ENCODE measurements at places on chromosomes 12 and 14.

DNA sequence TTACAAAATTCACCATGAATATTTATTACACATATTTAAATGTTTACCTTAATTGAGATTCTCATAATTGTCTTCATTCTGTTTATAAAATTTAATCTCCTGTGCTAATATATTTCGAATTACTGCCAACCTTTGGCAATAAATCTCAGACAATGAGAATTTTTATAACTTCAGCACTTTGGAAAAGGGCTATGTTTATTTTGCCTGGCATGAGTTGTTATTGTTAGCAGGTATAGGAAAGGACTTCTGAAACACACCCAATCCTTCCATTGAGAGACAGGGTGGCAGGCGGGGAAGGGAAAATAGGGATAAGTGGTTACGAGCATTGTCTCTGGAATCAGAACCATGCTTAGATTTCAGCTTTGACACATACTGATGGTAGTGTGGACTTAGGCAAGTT lies 12.1 kb upstream of the MSRB3 start:
- no peak for DNase-seq

GRCh38 chr12:46473634-46474329 lies 101.2 kb upstream of the SLC38A2 start:
- DNase-seq: no peak

DNA sequence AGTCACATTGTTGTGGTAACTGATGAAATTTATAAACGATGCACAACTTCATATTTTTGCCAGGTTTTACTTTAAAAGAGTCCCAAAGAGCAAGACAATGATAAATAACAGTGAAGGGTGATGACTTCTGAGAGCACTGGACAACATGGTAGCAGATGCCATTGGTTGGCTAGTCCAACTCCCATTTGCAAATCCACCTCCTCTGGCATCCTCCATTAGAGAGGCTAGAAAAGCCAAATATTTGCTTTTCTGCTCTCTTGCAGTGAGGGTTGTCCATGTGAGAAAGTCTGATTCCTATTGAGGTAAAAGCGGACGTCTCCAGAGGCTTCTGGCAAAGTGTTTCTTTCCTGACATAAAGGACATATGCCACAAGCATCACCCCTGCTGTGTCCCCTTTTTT lies 89.6 kb upstream of the BMP4 start:
- no peak for DNase-seq

DNA sequence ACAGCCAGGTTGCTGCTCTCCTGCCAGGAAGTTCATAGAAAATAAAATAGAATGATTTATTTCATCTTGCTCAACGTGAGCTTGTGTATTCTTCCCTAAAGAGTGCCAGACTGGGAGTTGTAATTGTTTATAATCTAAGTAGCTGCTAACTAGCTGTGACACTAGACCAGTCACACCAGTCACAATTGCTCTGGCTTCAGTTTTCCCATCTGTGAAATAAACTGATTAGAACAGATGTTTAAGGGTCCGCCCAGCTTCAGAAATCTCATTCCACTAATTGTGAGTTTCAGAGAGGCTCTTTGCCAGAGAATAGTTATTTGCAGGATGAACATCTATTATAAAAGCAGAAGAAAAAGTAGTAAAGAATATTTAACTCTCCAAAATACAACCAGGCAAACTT lies 55.6 kb upstream of the ZDHHC17 start:
- no peak for DNase-seq

DNA sequence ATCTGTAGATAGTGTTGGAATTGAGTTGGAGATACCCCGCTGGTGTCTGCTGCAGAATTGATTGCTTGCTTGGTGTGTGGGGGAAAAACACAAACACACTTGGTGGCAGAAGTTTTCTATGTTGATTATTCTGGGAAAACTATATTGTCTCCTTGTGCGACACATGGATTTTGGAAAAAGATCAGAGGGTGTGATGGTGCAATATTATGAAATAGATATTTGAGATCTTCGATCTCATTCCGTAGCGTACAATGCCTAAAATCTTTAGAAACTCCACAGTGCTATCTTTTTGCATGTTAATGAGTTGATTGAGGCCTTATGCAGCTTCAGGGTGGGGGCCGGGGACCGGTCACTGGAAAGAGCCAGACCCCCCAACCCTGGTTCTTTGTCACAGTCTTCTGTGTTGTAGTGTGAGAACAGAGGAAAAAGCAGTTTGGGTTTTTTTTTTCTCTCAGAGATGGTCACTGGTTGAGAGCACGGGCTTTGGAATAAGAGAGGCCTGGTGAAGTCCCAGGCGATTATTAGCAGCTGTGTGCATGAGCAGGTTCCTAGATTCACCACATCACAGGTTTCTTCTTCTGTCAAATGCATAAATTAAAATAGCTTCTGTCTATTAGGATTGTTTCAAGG lies 88.2 kb downstream of the ST8SIA1 start:
- DNase-seq: no peak

DNA sequence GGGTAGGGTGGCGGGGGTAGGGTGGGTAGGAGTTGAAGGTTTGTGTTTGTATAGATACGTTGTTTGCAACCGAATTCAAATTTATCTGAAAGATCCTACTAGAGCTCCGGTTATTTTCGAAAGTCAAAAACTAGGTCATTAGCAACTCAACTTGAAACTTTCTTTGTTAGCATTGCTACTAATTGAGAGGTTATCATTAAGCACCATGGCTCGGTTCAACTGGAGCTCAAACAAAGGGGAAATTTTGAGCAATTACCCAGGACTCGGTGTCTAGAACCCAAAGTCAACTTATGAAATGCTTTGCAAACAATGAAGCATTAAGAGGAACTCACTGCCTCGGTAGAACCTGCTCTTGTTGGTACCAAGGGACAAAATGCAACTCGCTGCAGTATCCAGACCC lies 207.7 kb downstream of the BCAT1 start:
- DNase-seq: no peak

DNA sequence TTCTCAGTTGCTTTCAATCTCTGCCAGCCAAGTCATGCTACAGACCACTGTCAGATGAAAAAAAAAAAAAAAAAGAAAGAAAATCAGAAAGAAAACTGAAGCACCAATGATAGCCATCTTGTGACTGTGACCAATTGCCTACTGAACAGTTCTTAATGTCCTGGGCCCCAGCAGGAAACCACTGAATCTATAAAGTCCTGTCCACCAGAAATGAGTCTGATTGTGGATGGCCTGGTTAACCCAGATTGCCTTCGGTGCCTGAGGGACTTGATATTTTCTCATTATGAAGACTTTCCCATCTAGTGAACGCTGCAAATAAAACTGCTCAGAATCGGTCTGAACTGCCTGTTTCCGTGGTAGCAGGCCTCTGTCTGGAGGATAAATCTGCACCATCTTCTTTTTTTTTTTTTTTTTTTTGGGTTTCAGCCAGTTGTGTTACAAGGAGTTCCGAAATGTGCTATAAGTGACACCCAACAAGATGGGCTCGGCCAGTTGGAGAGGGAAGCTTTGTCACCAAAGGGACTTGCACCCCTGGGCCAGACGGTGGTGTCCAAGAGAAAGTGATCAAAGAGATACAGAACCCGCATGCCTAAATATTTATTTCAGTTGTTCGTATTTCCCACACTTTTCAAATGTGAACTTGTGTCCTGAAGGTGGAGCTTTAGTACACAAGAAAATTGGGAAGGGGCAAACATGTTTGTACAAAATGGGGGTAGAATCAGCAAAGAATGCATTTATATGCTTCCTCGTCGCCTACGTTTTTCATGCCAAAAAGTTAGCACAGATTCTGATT lies 3.0 kb upstream of the PLXNC1 start:
- DNase-seq: no peak

- DNase-seq: no peak
Measured at GRCh38 chr12:102005256-102005655, 56.5 kb downstream of the WASHC3 start.

DNA sequence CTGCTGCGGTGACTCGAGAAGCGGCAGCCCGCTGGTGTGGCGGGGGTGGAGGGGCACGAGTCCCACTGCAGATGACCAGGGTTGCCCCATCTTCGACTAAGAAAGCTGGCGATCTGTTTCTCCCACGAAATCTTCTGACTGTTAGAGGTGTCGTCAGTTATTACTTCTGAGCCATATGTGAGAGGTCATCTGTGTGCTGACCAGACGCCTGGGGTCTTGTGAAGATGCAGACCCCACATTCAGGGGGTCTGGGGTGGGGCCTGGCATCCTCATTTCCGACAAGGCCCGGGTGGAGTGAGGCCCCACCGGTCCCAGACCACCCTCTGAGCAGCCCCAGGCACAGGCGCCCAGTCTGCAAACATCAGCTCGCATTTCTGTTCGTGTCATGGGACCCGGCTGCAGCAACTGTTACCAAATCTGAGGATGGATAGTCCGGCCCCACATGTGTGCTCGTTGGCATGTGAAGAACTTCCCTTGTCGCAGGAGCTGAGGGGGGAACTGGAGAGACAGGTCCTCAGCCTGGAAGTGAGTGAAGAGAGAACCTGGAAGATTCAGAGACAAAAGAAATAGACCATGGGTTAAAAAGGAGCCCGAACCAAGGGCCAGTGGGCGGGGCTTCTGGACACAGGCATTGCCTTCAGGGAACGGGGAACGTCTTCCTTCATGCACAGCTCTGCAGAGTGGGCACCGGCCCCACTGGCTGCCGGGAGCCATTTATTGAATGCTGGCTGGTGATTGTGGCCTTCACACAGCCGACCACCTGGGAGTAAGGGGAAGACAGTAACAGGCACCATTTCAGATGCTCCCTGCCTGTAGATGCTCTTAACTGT lies 135.2 kb downstream of the ADGRD1 start:
- DNase-seq: no peak

- DNase-seq: no peak
Measured at GRCh38 chr14:65880507-65880906, 468.0 kb downstream of the FUT8 start.
